Anterior cingulate cortex (tissue), 58 donors: ENCODE measurements at places on chromosomes 5 and 9.

GRCh38 chr5:107652839-107653607 lies 17.7 kb downstream of the EFNA5 start:
- DNase-seq = no peak

GRCh38 chr5:90865180-90865579 lies 306.6 kb downstream of the ADGRV1 start:
- DNase-seq = no peak

DNA sequence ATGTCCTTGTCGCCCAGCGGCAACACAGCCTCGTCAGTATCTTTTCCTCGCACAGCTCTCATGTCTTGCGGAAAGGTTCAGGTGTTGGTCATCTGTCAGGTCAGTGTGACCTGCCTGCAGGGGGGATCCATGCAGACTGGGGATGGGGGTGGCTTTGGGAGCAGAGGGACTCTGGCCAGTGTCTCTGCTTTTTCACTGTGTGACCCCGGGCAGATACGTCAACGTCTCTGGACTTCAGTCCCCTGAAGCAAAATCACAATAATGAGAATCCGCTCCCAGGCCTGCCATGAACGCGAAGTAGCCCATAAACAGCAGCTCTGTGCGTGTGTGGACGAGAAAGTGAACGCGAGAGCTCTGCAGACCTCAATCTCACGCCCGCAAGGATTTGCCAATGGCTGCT lies 75.7 kb upstream of the FCN1 start:
- DNase-seq = no peak

GRCh38 chr9:120676767-120677402 lies 37.4 kb downstream of the MEGF9 start:
- DNase-seq = no peak

- DNase-seq = no peak
These were observed 660.8 kb downstream of the TLE1 start for GRCh38 chr9:81028504-81028903.

DNA sequence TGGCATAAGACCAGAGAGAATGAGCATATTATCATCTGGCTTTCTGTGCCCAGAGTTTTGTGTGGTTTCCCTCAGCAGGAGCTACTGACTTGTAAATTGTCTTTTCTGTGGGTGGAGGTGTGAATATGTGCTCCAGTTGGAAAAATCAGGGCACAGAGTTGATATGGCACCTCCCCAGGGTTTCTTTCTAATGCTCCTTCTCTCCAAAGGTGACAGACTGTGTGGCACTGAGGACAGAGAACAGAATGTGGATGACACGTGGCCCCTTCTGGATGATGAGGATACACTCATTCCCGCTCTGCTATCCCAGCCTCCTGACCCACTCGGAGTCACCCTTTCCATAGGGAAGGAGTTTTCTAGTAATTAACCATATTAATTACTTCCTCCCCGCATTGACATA lies 221.0 kb downstream of the ICE1 start:
- DNase-seq = no peak

DNA sequence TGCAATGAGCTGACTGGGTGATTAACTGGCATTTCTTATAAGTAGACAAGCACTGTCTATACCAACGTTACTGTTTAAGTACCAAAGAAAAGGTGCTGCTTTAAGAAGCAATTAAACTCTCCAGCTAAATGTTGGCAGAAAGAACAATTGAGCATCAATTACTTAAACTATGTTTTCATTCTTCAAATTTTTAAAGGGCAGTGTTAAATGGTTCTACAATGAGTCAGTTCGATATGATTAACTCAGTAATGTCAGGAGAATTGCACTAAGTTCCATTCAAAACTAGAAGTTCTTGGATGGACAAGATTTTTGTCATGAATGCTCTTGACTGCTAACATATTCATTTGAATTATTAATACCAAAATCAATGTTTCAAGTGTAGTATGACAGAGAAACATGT lies 593.7 kb downstream of the DNAH5 start:
- DNase-seq = no peak

DNA sequence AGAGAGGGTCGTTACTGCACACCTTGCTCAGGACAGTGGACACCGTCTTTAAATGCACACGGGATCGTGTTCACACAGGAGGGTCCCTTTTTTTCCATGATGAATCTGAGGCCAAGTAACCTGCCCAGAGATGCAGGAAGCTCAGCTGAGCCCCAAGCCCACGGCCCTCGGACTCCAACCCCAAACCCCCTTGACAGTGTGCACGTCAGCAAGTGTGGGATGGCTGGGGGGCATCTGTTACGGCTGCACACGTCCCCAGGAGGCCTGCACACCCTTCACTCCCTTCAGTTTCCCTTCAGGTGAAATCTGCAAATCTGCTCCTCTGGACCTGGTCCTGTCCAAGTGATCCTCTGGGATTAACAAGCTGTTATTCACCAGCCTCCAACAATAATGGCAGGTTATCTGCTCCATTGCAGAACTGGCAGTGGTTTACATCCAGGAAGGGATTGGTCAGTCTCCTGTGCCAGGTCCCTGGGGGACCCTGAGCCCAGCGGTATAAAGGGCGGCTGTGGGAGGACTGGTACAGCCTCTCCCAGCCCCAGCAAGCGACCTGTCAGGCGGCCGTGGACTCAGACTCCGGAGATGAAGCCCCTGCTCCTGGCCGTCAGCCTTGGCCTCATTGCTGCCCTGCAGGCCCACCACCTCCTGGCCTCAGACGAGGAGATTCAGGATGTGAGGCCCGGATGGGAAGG lies at the start of gene LCN1:
TSS of gene LCN1 (plus strand) at position 525 of the 692 bp plus-strand sequence. CDS start at position 583, 58 bp downstream.
- no peak for DNase-seq

DNA sequence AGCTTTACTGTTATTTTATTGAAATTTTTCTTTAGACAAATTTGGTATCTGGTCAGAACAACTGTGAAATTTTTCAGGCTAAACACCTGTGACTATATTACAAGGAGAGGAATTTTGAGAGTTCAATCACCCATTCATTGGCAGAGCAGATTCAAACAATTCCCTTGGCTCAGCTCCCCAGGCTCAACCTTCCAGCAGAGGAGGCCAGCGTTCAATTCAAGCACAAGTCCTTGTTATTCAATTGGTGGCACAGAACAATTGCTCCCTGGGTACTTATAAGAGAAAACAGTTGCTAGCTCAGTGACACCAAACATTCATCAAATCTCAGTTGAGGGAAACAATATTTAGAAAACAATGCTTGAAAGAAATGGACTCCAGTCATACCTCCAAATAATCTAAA lies 83.3 kb downstream of the SUSD1 start:
- DNase-seq = peak; percentile 29

DNA sequence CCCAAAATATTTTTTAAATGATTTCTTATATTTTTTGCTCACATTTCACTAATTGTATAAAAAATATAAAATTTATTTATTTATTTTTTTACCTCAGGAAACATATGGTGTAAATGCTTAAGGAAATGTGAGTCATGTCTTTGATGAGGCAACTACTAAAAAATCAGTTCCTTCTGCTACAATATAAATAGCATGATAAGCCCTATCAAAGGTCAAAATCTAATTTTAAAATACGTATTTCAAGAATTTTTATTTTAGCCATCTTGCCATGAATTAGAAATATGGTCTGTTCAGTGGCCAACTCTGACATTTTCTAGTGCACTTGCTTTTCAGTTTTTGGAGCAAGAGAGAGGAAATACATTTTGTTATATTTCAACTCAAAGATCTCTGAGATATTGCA lies 50.5 kb downstream of the PDE4D start:
- no peak for DNase-seq

DNA sequence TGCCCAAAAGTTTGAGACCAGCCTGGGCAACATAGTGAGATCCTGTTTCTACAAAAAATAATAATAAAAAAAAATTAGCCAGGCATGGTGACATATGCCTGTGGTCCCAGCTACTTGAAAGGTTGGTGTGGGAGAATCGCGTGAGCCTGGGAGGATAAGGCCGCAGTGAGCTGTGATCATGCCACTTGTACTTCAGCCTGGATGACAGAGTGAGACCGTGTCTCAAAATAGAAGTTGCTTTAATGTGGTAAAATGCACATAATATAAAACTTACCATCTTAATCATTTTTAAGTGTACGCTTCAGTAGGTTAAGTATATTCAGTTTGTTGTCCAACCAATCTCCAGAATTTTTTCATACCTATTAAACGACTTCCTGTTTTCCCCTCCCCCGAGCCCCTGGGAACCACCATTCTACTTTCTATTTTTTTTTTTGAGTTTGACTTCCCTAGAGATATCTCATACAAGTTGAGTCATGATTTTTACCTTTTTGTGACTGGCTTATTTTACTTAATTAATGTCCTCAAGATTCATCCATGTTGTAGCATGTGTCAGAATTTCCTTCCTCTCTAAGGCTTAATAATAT lies 120.1 kb upstream of the POC5 start:
- no peak for DNase-seq

DNA sequence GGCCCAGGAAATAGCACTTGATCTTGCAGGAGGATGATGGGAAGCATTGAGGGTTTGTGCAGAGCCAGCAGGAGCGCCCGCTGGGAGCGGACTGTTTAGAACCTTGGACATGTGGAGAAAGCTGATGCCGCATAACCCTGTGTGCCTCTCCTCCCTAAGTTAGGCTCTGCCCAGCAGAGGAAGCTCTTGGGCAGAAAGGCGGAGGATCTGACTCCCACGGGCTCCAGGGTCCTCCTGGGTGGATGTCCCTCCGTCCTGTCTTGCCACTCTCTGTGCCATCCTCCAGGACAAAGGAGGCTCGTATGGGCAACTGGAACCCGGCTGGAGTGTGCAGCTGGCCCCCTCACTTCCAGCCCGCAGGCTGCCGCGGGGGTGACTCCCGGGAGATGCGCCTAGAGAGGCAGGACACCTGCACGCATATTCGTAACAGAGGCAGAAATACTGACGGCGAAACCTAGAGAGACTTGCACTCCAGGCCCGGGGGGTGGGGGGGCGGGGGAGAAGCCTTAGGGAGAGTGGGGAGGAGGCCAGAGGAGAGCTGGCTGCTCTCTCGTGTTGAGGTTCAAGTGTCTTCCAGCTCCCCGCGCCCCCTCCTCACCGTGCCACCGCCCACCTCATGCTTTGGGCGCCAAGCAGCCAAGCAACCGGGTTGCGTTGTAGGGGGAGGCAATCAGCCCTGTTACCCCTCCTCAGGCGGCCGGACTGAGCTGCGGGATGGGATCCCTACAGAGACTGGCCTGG lies 5.4 kb upstream of the FOXE1 start:
- no peak for DNase-seq

- no peak for DNase-seq
These were observed 87.4 kb upstream of the LHFPL2 start for GRCh38 chr5:78735834-78736463.

DNA sequence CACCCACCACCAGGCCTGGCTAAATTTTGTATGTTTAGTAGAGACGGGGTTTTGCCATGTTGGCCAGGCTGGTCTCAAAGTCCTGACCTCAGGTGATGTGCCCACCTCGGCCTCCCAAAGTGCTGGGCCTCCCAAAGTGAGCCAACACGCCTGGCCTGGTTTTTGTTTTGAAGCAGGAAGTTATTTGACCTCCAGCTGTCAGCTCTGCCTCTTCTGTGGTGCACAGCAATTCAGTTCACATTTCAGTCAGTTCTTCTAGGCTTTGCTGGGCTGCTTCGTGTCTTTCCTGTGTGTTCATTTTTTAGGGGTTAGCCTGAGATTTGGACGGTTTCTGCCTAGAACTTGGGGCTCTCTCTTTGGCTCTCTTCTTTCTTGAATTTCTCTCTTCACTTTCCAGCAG lies 8.9 kb downstream of the LCN1 start:
- DNase-seq = no peak

DNA sequence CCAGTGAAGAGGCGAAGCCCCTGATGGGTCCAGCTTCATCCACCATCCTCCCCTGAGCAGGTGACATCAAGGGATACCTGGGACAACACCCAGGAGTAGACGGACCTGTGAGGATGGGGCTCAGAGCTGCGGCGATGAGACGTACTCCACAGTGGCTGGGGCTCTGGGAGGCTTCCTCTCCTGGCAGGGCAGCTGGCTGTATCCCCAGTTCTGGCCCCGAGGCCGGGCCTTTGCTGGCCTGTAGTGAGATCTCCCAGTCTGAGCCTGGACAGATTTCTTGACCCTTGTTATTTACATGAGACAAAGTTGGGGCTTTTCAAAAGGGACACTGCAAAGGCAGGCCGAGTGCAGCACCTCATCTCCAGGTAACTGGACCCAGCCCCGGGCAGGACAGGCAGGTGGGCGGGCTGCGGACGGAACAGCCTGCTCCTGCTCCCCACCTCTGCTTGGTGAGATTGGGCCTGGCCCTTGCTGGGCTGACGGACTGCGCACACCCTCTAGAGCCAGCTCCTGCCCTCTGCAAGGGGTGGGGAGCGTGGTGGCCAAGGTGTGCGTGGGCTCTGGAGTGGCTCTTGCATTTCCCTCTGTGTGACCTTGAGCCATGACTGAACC lies 23.1 kb downstream of the IER5L start:
- no peak for DNase-seq

DNA sequence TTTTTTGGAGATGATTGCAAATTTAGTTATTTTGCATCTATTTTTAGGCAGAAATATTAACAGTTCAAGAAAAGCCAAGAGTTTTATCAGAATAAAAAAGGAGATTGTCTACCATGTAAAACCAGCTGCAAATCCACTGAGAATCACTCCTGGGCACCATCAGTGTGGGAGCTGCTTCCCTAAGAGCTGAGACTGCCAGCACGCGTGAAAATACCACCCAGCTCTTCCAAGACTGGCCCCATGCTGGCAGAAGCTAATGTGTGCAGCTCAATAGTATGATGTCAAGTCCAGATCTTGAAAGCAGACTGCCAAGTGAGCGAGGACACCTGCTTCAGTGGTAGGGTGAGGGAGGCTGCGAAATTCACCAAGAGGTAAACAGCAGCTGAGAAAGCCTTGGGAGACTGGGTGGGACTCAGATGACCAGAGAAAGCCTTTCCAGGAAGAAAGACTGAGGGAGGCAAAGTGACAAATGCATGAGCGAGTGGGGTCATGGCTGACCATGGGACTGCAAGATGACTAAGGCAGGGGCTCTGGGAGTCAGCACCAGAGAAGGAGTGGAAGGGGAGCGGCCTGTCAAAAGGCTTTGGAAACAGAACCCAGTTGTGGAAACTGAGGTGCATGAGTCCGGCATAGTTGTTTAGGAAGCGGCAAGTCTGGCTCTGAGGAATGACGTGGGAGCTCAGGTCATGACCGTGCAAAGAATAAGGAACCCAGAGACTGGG lies 200.9 kb downstream of the GADD45G start:
- DNase-seq = no peak

DNA sequence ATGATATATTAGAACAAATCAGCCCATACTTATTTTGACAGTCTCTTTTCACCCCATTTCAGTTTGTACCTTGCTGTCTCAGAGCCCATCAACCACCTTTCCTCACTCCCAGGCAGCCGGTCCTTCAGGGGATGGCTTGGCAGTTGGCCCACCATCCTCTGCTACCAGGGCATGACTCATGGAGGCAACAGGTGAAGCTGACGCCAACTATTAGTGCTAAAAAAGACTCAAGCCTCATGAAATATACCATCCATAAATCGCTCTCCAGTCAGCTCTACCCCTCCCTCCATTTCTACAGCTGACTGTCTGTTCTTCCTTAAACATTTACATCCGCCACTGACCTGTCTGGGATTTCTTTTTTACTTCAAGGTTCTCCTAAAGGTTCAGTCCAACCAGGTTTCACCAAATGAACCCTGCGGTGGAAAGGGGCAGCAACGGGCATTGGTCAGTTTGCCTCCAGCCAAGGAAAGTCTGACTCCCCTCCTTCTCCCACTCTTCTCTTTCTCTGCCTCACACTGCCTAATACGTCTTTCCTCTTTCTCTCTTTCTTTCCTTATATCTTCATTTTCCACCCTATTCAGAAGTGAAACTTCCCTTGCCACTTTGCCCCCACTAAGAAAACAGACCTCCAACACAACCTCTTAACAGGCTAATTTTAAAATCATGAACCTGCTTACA lies 439.1 kb downstream of the RAB3C start:
- no peak for DNase-seq
